ENCODE measurements at places on chromosomes 12 and 14. TPM values are rescaled to one million over a fixed set of nuclear protein-coding genes. Genes with fewer than 3 reads are reported as not detected.

SDR39U1 gene
- 109 TPM for total RNA-seq

HSPB8 gene
- total RNA-seq: not detected

HAL gene
- total RNA-seq: 0.75 TPM

TBC1D30 gene
- 0.10 TPM for total RNA-seq

GRCh38 chr12:48027183-48028002 lies 23.1 kb upstream of the COL2A1 start:
- DNase-seq: no peak

DNA sequence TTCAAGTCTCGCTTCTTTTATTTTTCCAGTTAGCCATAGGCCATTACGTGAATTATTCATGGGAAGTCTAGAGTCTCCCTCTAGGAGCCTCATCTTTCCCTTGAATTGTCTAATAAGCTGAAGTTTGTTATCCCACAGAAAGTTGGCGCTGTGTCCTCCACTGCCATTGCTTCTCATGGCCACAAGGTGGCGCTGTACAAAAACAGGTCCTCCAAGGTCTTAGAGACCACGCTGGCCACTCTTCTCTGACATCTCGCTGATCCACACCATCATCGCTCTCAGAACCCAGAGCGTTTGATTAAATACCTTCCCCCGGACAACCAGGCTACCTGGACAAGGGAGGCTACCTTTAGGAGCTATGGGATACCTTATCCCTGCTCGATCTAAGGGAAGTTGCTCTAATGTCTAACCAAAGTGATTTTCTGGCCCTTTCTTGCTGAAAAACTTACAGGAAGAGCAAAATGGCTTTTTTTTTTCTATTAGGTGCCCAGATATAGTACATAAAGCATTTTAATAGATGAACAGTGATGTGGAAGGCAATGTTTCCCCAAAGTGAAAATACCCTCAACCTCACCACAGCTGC lies 110.0 kb downstream of the CCDC60 start:
- DNase-seq: peak; percentile 3

GRCh38 chr12:49336645-49337584 lies at the start of gene C1QL4:
TSS of gene C1QL4 (minus strand) at chr12:49337188. CDS start at chr12:49336477, 711 bp downstream.
- DNase-seq: peak; percentile 86

DNA sequence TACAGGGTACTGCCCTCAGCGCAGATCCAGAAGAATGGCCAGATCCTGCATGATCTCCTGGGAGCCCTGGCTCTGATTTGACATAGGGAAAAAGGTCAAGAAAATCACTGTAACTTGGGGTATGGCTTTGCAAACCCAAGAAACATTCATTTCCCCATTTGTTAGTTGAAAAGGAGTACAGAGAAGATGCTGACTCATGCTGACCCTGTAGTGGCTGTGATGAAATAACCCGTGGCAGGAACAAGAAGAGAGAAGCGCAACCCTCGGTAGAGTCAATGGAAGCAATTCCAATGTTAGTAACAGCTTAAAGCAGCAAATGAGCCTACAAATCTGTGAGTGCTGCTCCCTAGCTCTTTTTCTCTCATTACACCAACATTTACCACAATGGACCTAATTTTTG lies 281.6 kb upstream of the NPAS3 start:
- DNase-seq: no peak

- no peak for DNase-seq
Measured at GRCh38 chr12:25286837-25287236, 36.1 kb upstream of the KRAS start.

DNA sequence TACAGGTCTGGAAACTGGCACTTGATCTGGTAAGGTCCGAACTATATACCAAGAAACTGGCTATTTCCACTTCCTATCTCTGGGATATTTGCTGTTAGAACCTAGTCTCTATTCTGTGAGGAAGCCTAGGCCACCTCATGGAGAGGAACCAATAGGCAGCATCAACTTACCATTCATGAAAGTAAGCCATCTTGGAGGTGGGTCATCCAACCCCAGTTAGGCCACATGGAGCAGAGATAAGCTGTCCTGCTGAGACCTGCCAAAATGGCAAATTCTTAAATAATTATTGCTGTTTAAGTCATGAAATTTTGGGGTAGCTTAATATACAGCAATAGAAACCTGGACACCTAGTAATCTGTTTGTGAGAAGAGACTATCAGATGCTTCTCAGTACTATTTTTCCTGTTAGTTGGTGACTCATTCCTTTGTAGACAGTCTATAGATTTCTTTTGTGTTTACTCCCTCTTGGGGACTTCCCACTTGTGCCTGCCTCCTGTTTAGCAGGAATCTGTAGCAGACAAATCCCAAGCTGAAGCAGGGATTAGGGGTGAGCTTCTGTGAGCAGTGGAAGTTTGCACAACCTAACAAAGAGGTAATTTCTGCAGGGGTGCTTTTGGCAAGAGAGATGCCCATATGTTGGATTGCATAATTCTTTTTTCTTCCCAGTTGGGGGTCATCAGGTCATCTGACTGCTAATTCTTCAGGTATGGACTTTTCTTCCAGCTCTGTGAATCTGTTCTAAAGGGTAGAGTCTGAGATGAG lies 136.8 kb downstream of the IGF1 start:
- DNase-seq: no peak

- DNase-seq: no peak
Measured at GRCh38 chr14:96902004-96902403, 104.8 kb downstream of the VRK1 start.

- no peak for DNase-seq
Measured at GRCh38 chr12:107275530-107275929, 182.2 kb upstream of the CRY1 start.

DNA sequence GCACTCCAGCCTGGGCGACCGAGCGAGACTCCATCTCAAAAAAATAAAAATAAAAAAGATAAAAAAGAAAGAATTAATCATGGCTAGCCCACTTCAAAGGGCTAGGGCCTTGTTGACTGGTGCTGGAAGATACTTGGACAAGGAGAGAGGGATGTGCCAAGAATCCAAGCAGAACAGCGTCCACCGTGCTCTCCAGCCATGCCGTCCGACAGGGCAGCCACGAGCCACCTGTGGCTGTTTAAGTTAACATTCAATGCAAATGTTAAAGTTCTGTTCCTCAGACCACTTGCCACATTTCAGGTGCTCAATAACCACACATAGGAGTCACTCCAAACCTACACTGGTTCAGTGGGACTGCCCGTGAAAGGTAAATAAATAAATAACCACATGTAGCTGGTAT lies 21.4 kb downstream of the SLC6A13 start:
- no peak for DNase-seq

GRCh38 chr14:77691259-77691658 lies 16.6 kb downstream of the ALKBH1 start:
- DNase-seq: no peak

DNA sequence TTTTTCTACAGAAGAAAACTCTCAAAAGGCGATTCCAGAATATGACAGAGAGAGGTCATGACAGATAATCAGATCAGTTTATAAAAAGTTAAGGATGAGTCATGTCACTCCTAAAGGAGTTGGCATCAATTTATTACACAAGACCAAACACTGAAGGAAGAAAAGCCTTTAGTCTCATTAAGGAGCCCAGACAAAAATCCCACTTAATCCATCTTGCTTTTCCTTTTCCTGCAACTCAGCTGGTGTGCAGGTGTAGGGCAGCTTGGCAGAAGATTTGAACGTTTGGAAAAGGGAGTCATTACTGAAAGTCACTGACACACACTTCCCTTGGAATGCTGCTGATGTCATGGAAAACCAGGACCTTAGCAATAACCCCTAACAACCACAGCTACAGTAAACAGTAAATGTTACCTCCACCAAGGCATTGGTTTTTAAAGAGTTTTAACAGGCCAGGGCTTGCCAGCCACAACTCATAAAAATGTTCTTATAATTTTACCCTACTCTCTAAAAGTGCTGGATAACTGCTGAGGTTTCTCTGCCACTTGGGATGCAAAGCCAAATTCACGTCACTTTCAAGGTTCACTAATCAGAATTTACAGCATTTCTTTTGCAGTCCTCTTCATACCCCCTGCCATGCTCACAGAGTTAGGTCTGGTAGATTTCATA lies 320.6 kb downstream of the RAD51B start:
- no peak for DNase-seq

GRCh38 chr14:90883782-90884181 lies 67.6 kb upstream of the TTC7B start:
- no peak for DNase-seq

DNA sequence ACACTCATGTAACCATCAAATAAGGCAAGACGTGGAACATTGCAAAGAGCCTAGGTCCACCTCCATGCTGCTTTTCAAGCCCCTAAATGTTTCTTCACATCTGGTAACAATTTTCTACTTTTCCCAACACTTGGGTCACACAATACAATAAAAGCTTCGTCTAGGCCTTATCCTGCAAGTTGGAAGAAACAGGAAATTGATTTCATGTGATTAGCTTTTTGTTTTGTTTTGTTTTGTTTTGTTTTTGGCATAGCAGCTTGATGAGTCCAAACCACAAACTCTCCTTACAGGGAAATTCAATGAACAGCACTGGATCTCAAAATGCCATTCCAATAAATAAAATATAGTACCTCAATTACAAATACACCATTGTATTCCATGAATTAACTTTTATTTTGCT lies 19.3 kb downstream of the TAS2R50 start:
- no peak for DNase-seq

GRCh38 chr12:87509237-87509820 lies 519.9 kb downstream of the C12orf50 start:
- DNase-seq: no peak

DNA sequence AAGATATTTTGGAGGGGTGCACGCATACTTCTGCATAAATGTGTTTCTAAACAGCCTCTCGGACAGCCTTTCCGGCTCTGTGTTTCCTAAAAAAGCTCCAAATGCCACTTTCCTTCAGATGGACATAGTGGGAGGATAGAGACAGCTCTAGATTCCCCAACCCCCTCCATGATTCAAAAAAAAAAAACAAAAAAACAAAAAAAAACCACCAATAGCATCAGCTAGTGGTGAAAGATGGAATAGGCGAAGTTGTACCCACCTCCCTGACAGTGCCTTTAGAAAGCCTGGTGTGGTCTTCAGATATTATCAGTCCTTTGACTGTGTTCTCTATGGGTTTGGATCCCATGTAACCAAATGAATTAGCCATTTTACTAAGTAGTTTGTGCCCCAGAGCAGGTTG lies 94.1 kb downstream of the PHETA1 start:
- DNase-seq: no peak

DNA sequence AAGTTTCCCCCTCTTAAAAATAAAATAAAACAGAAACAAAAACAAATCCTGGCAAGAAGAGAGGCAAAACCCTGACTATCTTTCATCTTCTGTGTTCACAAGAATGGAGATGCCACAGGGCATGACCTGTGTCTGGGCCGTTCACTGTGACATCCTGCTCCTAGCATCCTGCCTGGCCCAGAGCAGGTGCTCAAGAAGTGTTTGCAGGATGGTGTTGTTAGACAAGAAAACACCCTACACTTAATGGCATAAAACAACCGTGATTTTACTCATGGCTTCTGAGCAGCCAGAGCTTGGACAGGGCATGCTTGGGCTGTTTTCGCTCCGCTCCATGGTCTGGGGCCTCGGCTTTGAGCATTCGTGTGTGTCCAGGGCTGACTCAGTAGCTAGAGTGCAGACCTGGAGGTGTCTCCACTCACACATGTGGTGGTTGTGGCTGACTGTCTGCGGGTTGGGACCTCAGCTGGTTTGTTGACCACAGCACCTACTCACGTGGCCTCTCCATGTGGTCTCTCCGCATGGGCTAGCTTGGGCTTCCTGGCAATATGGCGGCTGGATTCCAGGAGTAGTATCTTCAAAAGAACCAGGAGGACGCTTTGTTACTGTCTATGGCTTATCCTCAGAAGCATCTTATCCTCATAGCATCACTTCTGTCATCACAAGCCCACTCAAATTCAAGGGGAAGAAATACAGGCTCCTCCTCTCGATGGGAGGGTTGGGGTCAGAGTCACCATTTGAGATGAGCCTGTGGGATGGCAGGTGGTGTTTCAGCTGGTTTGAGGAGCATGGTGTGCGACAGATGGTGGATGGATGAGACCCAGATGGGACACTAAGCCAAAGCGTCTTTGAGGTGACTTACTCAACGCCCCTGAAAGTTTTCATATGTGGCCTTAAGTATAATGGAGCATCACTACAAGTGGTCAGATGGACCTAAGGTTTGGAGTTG lies 33.2 kb upstream of the FZD10 start:
- DNase-seq: no peak

- no peak for DNase-seq
Measured at GRCh38 chr12:46891306-46891705, 65.5 kb upstream of the SLC38A4 start.

DNA sequence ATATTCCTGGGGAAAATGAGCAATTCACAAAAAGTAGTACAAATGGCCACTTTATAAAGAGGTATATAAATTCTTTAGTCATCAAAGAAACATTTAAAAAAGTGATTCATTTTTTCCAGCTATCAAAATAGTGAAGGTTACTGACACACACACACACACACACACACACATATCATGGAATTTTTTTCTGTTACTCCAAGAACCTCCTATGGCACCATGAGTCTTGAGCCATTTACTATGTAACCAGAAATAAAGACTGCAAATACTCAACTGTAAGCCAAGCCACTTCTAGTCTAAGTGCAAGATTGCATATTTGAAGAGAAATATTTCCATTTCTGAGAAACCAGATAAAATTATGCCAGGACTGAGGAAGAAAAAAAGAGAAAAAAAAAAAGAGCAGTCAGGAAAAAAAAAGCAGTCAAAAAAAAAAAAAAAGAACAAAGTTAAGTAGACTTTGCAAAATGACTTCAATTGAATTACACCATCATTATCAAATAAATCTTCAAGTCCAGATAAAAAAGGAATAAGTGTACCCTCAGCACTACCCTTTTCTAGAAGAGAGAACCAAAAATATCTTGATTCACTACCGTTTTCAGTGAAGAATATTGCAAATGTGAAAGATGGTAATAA lies 275.7 kb downstream of the DAD1 start:
- no peak for DNase-seq

DNA sequence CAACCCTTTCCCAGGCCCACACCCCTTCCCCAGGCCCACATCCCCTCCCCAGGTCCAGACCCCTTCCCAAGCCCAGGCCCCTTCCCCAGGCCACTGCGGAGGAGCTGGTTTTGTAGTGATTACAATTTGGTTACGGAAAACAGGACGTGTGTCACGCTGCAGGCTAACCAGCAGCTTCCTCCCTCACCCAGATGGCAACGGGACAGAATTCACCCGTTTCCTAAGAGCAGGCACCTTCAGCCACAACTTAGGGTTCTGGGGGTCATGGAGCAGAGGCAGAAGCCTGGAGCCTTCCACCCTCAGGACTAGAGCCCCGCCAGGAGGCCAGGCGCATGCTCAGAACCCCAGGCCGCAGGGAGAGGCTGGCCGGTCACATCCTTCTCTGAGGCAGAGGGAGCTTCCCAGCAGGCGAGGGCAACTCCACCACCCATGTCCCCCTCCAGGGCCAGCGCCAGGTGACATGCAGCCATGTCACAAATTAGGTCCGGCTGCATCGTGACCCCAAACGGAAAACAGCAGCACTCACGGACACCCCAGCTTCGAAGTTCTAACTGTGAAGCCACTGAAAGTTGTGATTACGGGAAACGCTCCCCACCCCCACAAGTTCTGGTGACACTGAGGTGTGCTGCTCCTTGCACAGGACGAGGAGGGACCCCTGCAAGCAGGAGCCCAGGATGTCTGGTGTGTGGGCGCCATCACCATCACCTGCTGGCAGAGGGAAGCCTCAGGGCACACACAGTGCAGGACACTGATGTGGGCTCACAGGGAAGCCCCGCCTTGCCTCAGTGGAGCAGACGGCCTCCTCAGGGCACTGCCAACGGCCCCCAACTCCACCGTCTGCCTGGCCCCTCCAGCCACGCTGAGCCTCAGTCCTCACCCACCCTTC lies 7.7 kb downstream of the BRF1 start:
- DNase-seq: no peak
